ENCODE measurements at places on chromosomes 2 and 18. TPM values are rescaled to one million over a fixed set of nuclear protein-coding genes. Genes with fewer than 3 reads are reported as not detected.

DTNA gene
- 0.34 TPM for total RNA-seq

PKDCC gene
- total RNA-seq = 2.1 TPM

VIL1 gene
- not detected for total RNA-seq

MYO5B gene
- 9.6 TPM for total RNA-seq

OTOS gene
- not detected for total RNA-seq

GALNT14 gene
- 251 TPM for total RNA-seq

AKAIN1 gene
- total RNA-seq = not detected

CYP26B1 gene
- 7.6 TPM for total RNA-seq

Measured in Caki2 (cell line).